ENCODE measurements at places on chromosomes 5 and 9.

- no peak for DNase-seq
Observed at GRCh38 chr9:118100529-118101419, 396.6 kb downstream of the TLR4 start.

- no peak for DNase-seq
Observed at GRCh38 chr5:117833691-117834090, 1154.7 kb downstream of the DTWD2 start.

DNA sequence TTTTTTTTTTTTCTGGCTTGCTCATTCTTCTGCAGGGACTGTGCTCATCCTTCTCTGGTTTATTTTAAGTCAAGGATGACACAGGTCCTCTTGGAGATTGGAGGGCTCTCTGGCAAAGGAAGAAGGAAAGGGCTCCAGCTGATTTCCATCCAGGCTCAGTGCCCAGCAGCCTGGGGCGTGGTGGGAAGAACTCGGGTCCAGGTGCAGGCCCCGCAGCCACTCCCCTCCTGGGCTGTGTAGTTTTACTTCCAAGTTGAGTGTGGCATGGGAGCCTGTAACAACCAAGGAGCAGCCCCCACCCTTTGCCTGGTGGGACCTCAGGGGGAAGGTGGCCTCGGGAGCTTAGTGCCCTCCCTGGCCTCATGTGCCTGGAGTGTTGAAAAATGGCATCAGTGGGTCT, 58.9 kb downstream of the ANKRD33B start:
- no peak for DNase-seq

DNA sequence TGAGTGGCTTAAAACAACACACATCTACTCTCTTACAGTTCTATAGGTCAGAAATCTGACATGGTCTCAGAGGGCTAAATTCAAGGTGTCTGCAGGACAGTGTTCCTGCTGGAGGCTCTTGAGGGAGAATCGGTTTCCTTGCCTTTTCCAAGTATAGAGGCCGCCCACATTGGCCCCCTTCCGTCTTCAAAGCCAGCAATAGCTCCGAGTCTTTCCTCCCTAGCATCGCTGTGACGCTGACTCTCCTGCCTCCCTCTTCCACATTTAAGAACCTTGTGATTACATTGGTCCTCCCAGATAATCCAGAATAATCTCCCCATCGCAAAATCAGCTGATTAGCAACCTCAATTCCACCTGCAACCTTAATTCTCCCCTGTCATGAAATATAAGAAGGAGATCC, 81.3 kb upstream of the IER5L start:
- no peak for DNase-seq

GRCh38 chr5:76074487-76075065, 8.6 kb upstream of the SV2C start:
- no peak for DNase-seq
